Activated B cell treated with CpG ODN at 0.5 μM for 24 hours (primary cell): ENCODE measurements at places on chromosomes 11 and 22. TPM values are rescaled to one million over a fixed set of nuclear protein-coding genes. Genes with fewer than 3 reads are reported as not detected.

The FUT4 gene
- 3.4 and 4.1 TPM in 2 replicates for total RNA-seq

DNA sequence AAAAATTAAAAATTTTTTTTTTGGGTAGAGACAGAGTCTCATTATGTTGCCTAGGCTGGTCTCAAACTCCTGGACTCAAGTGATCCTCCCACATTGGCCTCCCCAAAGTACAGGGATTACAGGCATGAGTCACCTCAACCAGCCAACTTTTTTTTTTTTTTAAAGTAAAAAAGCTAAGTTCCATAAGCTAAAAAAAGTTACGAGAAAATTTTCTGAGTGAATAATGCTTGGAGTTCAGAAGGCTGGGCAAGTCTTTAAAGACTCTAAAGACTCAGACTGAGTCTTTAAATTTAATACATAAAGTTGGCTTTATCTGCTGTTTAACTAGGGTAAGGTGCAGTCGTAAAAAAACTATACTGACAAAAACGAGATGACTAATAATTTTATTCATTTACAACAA is 5.6 kb downstream of the DDX6 start:
- DNase-seq: no peak

GRCh38 chr22:38132794-38133193 is 22.3 kb upstream of the BAIAP2L2 start:
- DNase-seq: no peak

DNA sequence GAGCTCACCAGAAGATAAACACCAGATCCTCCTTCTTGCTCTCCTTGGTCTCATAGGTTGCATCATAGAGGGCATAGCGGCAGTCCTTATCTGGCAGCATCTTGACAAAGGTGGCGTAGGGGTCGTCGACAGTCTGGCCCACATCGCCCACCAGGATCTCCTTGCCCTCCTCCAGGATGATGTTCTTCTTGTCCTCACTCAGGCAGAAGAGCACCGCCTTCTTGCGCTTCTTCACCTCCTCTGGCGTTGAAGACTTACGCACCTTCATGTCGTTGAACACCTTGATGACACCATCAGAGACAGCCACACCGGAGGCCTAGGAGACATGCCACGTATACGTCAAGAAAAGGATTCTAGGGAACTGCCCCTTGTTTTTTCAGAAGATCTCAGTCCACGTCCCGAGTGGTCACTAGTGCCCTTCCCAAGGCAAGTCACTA is 2.0 kb downstream of the CFL1 start:
- no peak for DNase-seq
